HS-5 (cell line): ENCODE measurements at places on chromosomes 13 and 19.
A peak's percentile ranks its signal among the peaks of the same experiment; 100 is the strongest.

GRCh38 chr13:37647031-37647650 lies 48.6 kb upstream of the POSTN start:
- DNase-seq: no peak

DNA sequence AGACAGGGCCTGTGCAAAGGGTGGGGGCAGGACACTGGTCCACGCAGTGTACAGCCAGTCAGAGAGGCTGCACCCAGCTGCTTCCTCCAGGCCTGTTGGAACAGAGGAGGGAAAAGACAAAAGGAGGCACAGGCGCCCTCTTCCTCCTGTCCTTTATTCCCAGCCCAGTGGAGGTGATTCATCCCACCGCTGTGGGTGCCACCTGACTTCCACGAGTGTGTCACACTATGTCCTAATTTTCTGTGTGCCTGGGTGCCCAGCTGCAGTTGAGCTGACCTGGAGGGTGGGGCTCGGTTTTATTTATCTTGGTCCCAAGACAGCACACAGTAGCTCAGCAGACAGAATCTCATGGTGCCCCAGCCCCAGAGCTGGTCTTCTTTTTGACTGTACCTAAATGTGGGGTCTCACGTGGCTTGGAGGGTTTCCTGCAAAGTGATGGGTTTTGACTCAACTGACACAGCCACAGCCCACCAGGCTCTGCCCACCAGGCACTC lies 9.0 kb downstream of the EPS15L1 start:
- no peak for DNase-seq

GRCh38 chr19:34501339-34502320 lies 20.1 kb downstream of the WTIP start:
- DNase-seq: peak; percentile 18

GRCh38 chr13:46492946-46493345 lies 60.0 kb upstream of the LRCH1 start:
- DNase-seq: no peak

DNA sequence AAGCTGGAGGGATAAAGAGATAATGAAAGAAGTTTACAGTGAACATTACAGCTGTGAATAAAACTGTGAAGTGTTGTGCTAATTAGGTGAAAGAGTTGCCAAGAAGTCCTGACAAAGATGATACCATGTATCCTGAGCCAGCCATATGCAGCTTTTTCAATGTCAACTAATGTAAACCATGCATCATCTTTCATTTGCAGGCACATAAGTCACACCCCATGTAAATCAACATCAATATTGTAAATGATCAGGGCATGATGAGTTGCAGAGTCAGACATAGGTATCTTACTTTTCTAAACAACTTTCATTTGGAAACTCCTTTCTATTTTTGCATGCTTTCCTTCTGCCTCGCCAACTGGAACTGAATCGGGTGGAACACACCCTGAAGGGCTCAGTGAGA lies 569.1 kb downstream of the TBC1D4 start:
- no peak for DNase-seq

- no peak for DNase-seq
Measured at GRCh38 chr19:13843104-13843921, 33.6 kb upstream of the NANOS3 start.
